Stimulated activated CD4-positive, alpha-beta T cell treated with anti-CD3 and anti-CD28 coated beads, Interleukin-1b, Interleukin-23, amount 100 ng/mL, for 48 hours (primary cell): ENCODE measurements at places on chromosomes 6 and 20.

- no peak for DNase-seq
Measured at GRCh38 chr6:157773248-157773773, 49.7 kb upstream of the SNX9 start.

DNA sequence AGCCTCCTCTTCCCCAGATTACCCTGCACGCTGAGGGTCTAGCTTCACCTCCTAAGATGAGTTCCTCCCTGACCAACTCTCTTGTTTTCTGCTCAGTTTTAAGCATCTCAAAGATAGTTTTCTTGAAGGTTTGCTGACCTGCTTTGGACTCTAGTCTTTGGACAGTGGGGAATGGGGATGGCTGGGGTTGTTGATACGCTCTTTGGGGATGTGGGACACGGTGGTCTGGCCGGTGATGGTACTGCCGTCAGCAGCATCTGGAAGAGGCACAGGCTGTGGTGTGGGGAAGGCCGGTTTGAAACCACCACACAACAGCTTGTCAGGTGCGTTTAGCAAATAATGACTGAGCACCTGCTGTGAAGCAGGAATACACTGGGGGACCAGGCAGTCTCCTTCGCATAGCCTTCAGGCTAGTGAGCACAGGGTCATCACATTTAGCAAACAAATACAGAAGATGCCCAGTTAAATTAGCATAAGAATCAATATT is 94.1 kb downstream of the TMEM242 start:
- DNase-seq = no peak

DNA sequence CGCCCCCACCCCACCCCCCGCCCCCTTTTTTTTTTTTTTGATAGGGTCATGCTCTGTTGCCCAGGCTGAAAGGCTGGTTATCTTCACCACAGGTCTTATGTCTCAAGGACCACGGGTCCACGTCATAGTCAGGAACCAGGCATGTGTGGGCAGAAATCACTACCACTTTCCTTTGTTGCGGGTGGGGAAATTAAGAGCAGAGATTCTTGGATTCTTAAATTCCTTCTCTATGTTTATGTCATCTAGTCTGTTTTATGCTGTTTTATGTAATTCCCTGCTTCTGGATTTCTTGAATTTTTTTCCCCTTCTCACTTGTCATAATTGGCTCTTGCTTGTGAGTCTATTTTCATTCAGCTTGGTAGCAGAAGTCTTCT is 25.8 kb upstream of the PLCG1 start:
- DNase-seq = no peak

GRCh38 chr6:96499781-96500180 is 21.8 kb upstream of the UFL1 start:
- no peak for DNase-seq

DNA sequence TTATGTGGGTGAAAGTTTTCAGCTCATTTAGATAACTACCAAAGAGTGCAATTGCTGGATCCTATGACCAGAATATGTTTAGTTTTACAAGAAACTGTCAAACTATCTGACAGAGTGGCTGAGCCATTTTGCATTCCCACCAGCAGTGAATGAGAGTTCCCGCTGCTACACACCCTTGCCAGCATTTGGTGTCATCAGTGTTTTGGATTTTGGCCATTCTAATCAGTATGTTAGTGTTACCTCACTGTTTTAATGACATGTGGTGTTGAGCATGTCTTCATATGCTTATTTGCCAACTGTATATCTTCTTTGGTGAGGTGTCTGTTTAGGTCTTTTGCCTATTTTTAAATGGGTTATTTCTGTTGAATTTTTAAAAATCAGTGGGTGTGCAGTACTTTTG is 120.9 kb downstream of the CFAP61 start:
- DNase-seq = no peak

GRCh38 chr6:4174042-4174441 is 38.7 kb upstream of the ECI2 start:
- DNase-seq = no peak

GRCh38 chr6:18842534-18842933 is 455.4 kb downstream of the RNF144B start:
- DNase-seq = no peak

DNA sequence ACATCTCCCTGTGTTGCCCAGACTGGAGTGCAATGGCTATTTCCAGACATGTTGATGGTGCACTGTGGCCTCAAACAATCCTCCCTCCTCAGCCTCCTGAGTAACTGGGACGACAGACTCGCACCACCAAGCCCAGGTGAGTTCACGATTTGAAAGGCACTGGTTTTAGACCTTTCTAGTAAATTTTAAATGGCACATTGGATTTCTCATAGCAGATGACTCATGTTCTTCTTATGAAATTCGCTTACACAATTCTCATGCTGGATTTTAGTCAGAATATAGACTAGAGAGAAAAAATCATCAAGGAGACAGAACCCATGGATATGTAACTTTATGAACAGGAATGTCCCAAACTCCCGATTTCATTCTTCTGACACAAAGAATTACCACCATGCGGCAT is 18.1 kb upstream of the PXDC1 start:
- no peak for DNase-seq

DNA sequence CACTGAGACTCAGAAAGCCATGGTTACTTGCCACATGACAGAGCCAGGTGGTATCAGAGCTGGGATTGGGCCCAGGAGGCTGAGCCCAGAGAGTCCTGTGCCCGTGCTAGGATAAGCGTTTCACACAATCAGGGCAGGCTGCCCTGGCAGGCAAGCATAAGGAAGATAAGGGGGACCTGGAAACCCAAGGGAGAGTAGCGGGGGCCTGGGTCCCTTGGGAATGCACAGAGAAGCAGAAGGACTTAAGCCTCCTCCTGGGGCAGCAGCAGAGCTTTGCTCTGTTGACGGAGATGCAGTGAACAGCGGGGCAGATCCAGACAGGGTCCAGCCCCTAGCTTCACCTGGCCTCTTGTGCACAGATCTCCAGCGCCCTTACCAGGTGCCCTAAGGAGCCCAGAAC is 8.7 kb downstream of the TRIB3 start:
- DNase-seq = no peak

DNA sequence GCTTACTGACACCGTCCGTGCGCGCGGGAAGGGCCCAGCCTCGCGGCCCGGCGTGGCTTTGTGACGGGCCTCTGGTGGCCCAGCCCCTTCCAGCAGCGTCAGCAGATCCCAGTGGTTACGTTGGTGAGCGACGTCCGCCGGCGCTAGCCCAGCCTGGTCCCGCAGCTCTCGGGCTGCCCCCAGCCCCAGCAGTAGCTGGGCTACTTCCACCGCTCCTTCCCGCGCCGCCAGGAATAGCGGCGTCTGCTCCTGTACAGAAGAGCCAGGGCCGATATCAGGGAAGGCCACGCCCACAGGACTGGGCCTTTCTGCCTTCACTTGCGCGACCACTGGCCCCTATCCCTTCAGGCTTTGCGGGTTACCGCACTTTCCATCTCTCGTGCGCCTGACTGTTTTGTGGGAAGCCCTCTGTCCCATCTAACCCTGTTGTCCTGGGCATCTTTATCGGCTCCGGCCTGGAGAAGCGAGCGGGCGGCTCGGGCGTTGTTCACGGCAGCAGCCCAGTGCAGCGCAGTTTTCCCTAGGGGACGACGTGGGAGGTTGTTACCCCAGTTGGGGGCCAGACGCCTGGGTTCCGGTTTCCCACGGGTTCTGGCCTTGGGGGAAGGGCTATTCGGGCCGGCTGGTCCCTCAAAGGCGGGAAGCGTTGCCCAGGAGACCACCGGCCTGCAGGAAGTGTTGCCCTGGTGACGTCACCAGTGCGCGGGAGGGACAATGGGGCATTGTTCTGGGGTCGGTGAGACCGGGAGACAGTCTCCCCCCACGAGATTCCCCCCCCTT is 3.6 kb upstream of the GPSM3 start:
- peak; percentile 72 for DNase-seq

DNA sequence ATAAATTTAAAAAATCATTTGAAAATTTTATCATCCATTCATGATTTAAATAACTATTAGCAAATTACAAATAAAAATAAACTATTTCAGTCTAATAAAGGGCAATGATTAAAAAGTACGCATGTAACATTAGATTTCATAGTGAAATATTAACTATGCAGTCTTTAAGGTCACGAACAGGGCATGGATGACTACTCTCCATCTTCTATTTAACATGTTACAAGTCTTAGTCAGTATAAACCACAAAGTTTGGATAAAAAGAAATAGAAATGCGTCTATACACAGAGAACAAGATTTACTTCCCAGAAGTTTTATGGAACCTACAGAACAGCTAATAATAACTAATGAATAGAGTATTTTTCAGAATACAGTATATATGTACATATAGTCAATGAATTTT is 1016.0 kb downstream of the EYS start:
- DNase-seq = no peak

DNA sequence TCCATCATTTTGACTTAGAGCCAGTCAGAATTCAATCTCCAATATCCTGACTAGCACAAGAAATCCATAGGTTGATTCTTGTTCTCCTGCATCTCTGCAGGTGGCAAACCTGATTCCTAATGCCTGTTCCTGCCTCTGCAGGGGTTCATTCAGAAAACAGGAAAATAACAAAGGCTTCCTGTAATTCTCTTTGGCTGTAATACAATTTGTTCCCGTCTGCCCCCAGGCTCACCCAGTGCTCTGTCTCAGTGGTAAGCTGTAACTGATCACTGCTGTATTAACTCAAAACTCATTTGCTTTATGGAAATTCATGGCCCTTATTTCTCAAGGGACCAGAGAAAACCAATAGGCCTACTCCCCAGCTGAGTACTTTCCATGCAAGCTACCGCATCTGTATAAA is 88.6 kb downstream of the OPRM1 start:
- no peak for DNase-seq

- no peak for DNase-seq
Measured at GRCh38 chr20:20519269-20519668, 151.4 kb downstream of the INSM1 start.

DNA sequence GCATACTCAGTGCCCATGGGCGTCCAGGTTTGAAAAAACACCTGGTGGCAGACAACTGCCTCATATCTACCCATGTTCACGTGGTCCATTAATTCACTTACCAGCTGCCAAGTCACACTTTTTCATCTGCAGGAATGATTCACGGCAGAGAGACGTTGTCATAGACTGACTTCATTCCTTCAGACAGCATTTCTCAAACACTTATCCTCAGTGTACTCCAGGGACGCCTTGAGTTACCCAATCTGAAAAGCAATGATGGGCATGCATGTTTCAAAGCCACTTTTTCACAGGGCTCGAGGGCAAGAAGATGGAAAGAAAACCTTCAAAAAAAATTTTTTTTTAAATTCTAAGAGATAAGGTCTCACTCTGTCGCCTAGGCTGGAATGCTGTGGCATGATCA is 6.0 kb downstream of the MMP24OS start:
- DNase-seq = no peak
